A549 treated with CpdA at 1 μM for 4 hours (cell line): ENCODE measurements at places on chromosomes 16 and 17. TPM values are rescaled to one million over a fixed set of nuclear protein-coding genes. Genes with fewer than 3 reads are reported as not detected.

PDIA2 gene
- 0.23 to 0.89 TPM (median 0.57 TPM) in 4 of 5 replicates, not detected in the other for total RNA-seq

RHOT2 gene
- 66.4 to 97.4 TPM (median 83.6 TPM) in 5 replicates for total RNA-seq

KRTAP3-2 gene
- 0.16 to 0.35 TPM (median 0.30 TPM) in 3 of 5 replicates, not detected in the others for total RNA-seq

ZFPM1 gene
- 5.8 to 8.8 TPM (median 8.7 TPM) in 5 replicates for total RNA-seq

CHRNE gene
- 0.06 to 0.17 TPM (median 0.13 TPM) in 4 of 5 replicates, not detected in the other for total RNA-seq

SLC16A13 gene
- 9.2 to 12.7 TPM (median 12.1 TPM) in 5 replicates for total RNA-seq

KRTAP4-9 gene
- not detected in 5 replicates for total RNA-seq

AOC3 gene
- 0.97 to 2.1 TPM (median 1.0 TPM) in 5 replicates for total RNA-seq

CDT1 gene
- 26.1 to 35.8 TPM (median 33.5 TPM) in 5 replicates for total RNA-seq

SLC5A11 gene
- total RNA-seq = 0.45 to 0.72 TPM (median 0.64 TPM) in 5 replicates

NOD2 gene
- total RNA-seq = not detected in 5 replicates

ALDH3A1 gene
- total RNA-seq = 792 to 1,155 TPM (median 821 TPM) in 5 replicates

RNF213 gene
- 67.4 to 83.0 TPM (median 70.2 TPM) in 5 replicates for total RNA-seq

SOX8 gene
- 1.0 to 1.5 TPM (median 1.4 TPM) in 5 replicates for total RNA-seq

PABPN1L gene
- total RNA-seq = not detected in 5 replicates

C1QL1 gene
- total RNA-seq = 14.5 to 33.6 TPM (median 29.8 TPM) in 5 replicates

MYO19 gene
- 56.6 to 64.4 TPM (median 60.5 TPM) in 5 replicates for total RNA-seq

KRT27 gene
- total RNA-seq = not detected in 5 replicates

NPTX1 gene
- 52.6 to 105 TPM (median 77.4 TPM) in 5 replicates for total RNA-seq

EMC8 gene
- 53.9 to 73.6 TPM (median 69.0 TPM) in 5 replicates for total RNA-seq

ST6GALNAC1 gene
- 0.30 to 0.31 TPM in 2 of 5 replicates, not detected in the others for total RNA-seq

ABCC11 gene
- 0.03 to 0.28 TPM (median 0.09 TPM) in 4 of 5 replicates, not detected in the other for total RNA-seq
